ENCODE measurements at places on chromosomes 2 and 18.

DNA sequence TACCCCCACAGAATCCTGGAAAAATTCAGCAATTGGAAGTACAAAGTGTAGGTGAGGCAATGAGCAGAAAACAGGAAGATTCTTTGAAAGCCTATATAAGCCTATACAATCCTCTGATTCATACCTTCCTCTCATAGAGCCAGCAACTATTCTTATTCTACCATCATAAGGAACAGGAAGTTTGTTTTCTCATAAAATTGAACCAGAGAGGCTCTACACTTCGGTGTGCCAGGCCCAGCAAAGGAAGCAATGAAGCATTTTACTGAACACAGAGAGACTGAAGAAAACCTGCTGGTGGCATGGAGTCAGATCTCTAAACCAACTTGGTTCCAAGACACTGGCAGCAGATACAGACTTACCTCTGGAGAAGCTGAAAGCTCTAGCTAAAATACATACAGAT, 18.7 kb downstream of the CASP8 start:
- no peak for DNase-seq

- no peak for DNase-seq
Measured at GRCh38 chr2:151774506-151774905, 40.2 kb upstream of the NEB start.

DNA sequence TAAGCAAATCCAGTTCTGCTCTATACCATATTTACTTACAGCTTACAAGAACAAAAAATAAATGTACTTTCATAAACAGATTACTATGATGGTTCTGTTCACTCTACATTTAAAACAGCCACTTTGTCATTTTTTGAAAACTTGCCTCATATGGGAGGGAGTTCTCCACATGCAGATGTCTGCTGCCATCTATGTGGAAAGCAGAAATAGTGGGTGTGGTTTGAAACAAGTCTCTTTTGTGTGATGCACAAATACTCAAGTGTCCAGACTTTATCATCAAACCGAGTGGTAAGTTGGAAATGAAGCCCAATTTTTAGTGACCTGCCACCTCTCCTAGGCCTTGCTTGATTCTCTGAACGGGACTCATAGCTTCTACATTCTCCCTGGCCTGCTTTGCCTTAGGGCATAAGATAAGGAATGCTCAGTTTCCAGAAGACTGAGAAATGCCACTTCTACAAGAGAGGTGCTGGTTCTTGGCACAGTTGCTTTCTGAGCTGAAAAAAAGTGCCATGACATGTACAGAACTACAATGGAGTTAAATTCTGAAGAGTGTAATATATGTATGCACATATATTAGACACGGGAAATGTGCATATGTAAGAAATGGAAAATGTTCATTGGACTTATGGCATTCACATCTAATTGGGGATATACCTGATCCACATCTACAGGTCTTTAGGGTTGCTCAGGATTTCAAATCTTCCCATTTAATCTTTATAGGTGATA, 221.0 kb downstream of the SLC8A1 start:
- DNase-seq, result no peak

DNA sequence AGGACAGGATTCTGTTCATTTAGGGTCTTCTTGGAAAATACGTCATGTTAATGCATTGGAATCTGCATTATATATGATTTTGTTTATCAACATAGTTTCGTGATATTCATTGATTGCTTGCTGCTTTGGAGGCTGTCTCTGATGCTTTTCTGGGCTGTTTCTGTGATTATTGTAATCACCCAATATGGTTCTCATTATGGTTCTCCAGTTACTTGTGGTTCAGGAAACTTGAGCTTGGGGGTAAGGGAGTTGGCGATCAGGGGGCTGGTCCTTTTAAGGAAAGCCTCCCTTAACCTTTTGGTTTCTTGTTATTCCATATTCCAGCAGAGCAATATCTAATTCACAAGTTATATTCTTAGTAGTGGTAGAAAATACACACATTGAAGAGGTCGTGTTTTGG, 17.4 kb upstream of the STON1 start:
- no peak for DNase-seq

- no peak for DNase-seq
Measured at GRCh38 chr2:156841321-156841720, 405.1 kb downstream of the GPD2 start.

- DNase-seq, result no peak
Measured at GRCh38 chr18:9428301-9428706, 47.0 kb upstream of the RALBP1 start.

GRCh38 chr2:9237831-9238230, 31.2 kb downstream of the ASAP2 start:
- DNase-seq, result no peak

- DNase-seq, result no peak
Measured at GRCh38 chr2:1675633-1676032, 68.7 kb downstream of the PXDN start.

GRCh38 chr2:165114346-165114939, 89.4 kb downstream of the SCN3A start:
- no peak for DNase-seq

DNA sequence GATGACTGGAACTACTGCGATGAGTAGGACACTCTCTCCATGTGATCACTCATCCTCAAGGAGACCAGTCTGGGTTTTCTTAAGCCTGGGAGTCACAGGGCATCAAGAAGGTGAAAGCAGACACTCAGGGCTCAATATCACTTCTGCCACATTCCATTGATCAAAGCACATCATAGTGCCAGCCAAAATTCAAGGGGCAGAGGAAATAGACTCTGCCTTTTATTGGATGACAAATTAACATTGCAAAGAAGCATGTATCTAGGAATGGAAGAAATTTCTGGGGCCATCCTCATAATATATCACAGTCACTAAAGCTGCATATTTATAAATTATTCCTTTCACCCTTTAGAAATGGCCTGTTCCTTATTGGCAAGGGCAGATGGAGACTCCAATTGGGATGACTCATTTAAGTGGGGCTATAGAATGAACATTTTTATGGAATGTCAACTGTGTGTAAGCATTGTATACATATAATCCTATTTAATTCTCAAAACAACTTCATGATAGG, 114.8 kb upstream of the CDC42EP3 start:
- no peak for DNase-seq

GRCh38 chr2:11419781-11420180, 46.2 kb downstream of the E2F6 start:
- DNase-seq, result no peak

DNA sequence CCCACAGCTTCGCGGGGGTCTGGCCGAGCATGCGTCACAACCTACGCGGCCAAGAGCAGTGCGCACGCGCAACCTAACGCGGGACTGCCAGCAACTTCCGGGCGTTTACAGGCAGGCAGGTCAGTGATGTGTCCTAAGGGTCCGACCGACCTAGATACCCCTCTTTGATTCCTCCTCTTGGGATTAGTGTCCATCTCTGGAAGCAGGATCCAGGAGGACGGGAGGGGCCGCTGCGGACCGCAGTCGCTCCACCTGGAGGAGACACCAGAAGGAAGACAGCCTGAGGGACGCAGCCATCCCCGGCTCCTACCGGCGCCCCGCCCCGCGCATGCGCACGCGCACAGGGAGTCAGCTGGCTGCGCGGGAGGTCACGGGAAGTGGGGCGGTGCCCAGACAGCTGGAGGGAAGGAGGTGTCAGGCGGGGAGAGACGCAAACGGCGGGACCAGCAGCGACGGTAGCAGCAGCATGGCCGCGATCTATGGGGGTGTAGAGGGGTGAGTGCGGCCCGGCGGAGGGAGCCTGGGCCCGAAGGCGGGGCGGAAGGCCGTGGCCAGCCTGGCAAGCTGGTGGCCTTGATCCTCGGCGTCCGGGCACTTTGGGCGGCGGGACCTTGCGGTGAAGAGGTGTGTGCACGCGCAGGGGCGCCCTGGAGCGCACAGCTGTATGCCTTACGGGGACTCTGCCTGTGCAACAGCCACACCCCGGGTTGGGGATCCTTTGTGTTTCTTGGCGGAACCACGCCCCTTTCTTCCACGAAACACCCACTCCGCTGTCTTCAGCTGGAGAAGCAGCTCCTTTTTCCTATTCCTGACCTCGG, at the start of gene NAGK:
NAGK (plus strand) TSS at position 431 of the 818 bp plus-strand sequence; CDS start at position 467, 36 bp downstream.
- peak; percentile 98 for DNase-seq

DNA sequence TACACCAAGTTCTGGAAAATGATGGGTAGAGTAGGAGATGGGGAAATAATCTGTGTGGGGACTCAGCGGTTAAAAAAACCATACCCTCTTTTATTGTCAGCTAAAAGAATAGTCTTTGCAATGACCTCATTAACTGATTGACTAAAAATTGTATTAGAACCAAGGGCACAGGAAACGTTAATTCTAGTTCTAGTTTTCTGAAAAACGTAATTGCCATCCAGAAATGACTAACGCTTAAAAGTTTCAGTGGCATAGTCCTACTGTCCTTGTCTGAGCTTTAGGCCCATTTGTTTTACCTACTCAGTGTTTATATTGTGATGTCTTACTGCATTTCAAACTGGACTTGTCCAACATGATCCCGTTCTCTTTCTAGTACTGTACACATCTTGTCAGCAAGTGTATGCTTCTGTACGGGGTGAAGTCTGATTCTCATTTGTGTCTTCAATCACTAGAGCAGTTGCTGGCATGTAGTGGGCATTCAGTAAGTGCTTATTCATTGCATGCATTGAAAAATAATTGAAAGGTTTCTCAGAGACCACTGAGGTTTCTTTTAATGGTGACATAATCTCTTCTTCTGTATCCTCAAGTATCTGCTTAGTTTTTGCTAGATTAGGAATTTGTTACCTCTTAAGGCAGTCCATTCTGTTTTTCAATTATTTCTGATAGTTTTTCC, 81.5 kb downstream of the ZNF407 start:
- DNase-seq, result no peak

- no peak for DNase-seq
Measured at GRCh38 chr2:127001751-127002150, 103.1 kb downstream of the TEX51 start.

- DNase-seq, result no peak
Measured at GRCh38 chr18:33239298-33239697, 201.2 kb downstream of the CCDC178 start.

- DNase-seq, result no peak
Measured at GRCh38 chr2:111675419-111676194, 208.4 kb downstream of the ANAPC1 start.

DNA sequence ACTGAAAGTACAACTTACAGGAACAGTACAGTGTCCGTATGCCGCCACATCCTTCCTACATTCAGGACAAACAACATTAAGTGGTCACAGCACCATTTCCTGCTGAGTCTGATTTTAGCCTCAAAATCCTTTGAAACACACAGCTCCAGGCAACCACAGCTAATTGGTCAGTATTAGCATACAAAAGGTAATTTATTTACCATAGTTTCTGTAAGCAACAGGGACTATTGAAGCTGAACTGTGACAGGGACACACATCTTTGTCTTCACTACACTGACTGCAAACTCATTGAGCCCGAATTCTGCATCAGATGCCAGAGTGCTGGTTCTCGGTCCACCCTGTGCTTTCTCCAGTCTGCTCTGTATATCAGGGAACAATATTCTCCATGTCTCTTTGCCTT, 151.8 kb downstream of the ST6GAL2 start:
- DNase-seq, result no peak

DNA sequence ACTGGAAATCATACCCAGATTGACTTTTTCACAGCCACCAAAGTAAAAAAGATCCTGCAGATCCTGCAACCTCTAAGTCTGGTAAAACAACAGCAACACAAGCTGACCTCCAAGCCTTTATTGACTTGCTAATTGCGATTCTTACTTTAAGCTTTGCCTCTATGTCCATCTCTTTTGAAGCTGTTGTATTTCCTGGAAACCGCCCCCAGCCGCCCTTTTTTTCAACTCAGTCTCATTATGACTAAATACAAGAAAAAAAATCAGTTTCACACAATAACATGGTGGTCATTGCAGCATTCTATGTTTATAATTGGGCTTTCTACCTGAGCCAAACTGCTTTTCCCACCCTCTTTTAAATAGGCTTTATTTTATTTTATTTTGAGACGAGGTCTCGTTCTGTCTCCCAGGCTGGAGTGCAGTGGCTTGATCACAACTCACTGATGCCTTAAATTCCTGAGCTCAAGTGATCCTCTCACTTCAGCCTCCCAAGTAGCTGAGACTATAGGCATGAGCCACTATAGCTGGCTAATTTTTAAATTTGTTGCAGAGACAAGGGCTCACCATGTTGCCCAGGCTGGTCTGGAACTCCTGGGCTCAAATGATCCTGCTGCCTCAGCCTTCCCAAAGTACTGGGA, 76.2 kb downstream of the MOGAT1 start:
- DNase-seq, result no peak

DNA sequence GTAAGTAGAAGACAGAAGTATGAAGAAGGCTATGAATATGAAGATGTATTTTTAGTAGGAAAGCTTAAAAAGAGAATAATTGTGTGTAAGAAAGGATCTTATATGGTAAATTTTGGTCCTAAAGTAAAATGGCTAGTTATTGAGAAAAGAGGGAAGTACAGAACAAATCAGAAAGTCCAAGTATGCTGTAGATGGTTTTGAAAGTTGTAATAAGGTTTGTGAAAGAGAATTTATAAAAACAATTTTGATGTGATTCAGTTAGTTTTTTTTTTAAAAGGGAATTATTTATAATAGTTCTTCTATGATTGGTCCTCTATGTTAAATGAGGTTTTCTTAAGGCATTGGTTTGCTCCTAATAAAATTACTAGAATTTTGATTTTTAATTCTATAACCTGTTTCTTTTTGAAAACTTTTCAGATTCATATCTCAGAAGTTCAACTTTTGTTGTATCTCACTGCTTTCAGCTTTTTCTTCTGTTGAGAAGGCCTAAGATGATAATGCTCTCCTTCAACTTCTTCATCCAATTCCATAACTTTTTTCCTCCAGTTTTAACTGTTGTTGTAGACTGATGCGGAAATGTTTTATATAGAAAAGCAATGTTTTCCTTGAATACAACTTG, 322.7 kb downstream of the NOL4 start:
- no peak for DNase-seq

DNA sequence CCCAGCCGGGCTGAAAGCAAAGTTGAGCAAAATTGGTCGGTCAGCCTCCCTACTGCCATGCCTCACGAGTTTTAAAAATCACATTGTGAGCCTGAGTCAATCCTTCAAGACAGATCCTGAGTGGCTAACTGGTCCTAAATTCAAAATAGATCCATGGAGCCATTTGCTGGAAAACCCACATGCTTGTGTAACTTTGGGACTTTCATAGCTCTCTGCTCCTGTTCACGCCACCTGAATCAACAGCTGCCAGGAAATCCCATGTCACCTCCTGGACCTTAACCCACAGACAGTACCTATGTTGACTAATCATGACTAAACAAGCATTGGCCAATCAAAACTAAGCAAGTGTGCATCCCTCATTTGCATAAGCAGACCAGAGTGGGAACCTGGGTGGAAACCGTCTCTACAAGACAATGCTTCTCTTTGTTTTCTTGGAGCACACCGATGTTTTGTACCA, 42.8 kb upstream of the LDLRAD4 start:
- no peak for DNase-seq

DNA sequence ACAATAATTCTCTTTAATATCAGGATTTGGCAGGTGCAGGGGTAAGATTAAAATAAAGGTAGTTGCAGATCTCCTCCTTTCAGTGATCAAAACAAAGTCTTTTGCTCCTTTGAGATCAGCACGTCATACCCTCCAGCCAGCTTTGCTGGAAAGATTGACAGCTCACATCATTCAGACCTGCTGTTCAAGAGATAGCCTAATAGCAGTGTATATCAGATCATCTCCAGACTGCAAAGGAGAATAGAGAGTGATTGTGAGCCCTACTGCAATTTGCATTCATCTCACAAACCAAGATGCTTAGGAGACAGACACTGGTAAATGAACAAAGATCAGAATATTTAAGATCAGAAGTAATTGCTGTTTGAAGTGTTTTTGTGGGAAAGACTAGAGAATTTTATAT, 135.8 kb upstream of the DSEL start:
- no peak for DNase-seq
